ENCODE measurements at places on chromosomes 7 and 10.

DNA sequence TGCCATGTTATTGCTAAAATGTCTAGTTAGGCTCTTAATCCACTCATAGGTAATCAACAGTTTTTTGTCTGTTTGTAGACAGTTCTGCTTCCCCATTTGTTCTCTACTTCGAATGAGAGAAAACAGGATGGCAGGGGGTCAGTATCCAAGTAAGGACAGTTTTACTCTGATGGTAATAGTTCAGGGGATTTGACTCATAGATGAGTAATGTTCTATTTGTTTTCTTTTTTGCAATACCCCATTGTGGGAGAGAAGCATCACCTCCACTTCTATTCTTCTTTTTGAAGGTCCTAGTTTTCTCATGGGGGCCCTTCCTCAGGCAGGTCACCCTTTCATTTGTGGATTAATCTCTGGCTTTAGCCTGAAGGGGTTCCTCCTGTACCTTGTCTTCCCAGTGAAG is 13.9 kb downstream of the PCLO start:
- no peak for DNase-seq
- peak overlapping the region; percentile 25 for H3K27ac ChIP-seq
- no peak overlapping the region for H3K4me3 ChIP-seq
- H3K4me1 ChIP-seq: peaks cover 13% of the 10 kb centered on the region

- H3K27me3 ChIP-seq: peaks cover 49% of the 10 kb centered on the region
- DNase-seq: peak; percentile 61
- H3K36me3 ChIP-seq: no peaks in the 10 kb centered on the region
These were observed 4.4 kb upstream of the MYL7 start for GRCh38 chr7:44145479-44145968.

GRCh38 chr7:148261996-148262688 is 328.4 kb upstream of the C7orf33 start:
- no peaks in the 10 kb centered on the region for H3K27me3 ChIP-seq
- no peaks in the 10 kb centered on the region for H3K4me1 ChIP-seq
- H3K4me3 ChIP-seq: no peak overlapping the region
- H3K36me3 ChIP-seq: no peaks in the 10 kb centered on the region
- no peak overlapping the region for H3K27ac ChIP-seq

DNA sequence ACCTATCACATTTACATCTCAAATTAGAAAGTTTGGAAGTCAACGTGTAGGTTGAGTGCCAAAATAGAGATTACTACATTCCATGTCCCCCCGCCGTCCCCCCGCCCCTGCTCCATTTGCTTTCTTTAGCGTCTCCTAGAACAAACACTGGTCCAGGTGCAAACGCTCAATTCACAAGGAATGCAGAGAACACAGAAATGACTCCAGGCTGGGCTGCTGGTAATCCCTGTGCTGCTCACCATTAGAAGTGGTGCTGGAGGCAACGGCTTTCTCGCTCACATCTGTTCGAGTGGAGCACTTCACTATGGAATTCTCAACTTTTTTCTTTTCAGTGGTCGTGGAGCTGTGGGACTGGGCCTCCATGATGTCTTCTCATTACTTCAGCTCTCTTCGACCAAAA is 14.1 kb downstream of the GLI3 start:
- H3K4me3 ChIP-seq: peak overlapping the region; percentile 20
- DNase-seq: peak; percentile 89
- peaks cover 15% of the 10 kb centered on the region for H3K36me3 ChIP-seq
- H3K4me1 ChIP-seq: peaks cover 97% of the 10 kb centered on the region
- no peaks in the 10 kb centered on the region for H3K27me3 ChIP-seq
- peak overlapping the region; percentile 98 for H3K27ac ChIP-seq

GRCh38 chr7:106326594-106327537 is 42.1 kb upstream of the NAMPT start:
- no peaks in the 10 kb centered on the region for H3K27me3 ChIP-seq
- H3K36me3 ChIP-seq: no peaks in the 10 kb centered on the region
- H3K27ac ChIP-seq: no peak overlapping the region
- DNase-seq: no peak
- H3K4me3 ChIP-seq: no peak overlapping the region

GRCh38 chr10:121078036-121078435 is 226.9 kb downstream of the WDR11 start:
- H3K27me3 ChIP-seq: no peaks in the 10 kb centered on the region
- no peak overlapping the region for H3K4me3 ChIP-seq
- no peaks in the 10 kb centered on the region for H3K36me3 ChIP-seq
- H3K4me1 ChIP-seq: peaks cover 11% of the 10 kb centered on the region

Data from neural progenitor cell (in vitro differentiated cells).